ENCODE measurements at places on chromosomes 4 and X. TPM values are rescaled to one million over a fixed set of nuclear protein-coding genes. Genes with fewer than 3 reads are reported as not detected.
A peak's percentile ranks its signal among the peaks of the same experiment; 100 is the strongest.

- no peak for DNase-seq
- H3K4me1 ChIP-seq, result no peaks in the 10 kb centered on the region
- no peak overlapping the region for H3K27ac ChIP-seq
- H3K27me3 ChIP-seq, result no peaks in the 10 kb centered on the region
- no peak overlapping the region for H3K4me3 ChIP-seq
These were observed 32.9 kb downstream of the HERC6 start for GRCh38 chr4:88411491-88412096.

- no peak for DNase-seq
- H3K36me3 ChIP-seq, result no peaks in the 10 kb centered on the region
- H3K27ac ChIP-seq, result no peak overlapping the region
- H3K27me3 ChIP-seq, result no peaks in the 10 kb centered on the region
These were observed 164.1 kb downstream of the DEFB131A start for GRCh38 chr4:9608300-9608699.

DNA sequence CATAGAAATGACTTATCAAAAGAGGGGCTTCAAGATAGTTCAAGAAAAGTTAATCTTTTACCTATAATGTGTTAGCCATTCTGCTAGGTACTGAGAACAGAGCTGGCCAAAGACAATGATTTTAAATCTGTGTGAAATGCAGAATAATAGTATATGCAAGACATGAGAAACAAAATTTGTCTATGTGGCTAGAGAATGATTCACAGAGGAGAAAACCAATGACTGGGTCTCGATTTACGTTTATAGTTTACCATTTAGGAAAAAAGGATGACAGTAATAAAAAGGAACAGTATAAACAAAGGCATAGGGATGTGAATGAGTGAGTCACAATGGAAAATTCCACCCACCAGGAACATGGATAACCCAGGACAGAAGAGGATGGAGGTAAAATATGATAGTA lies 31.9 kb downstream of the NPFFR2 start:
- H3K4me1 ChIP-seq, result no peaks in the 10 kb centered on the region
- no peak overlapping the region for H3K27ac ChIP-seq
- H3K27me3 ChIP-seq, result no peaks in the 10 kb centered on the region
- H3K4me3 ChIP-seq, result no peak overlapping the region
- no peaks in the 10 kb centered on the region for H3K36me3 ChIP-seq
- no peak for DNase-seq

Gene APLN
- 0.33 TPM for total RNA-seq

Gene ZNF157
- total RNA-seq, result 1.1 TPM

DNA sequence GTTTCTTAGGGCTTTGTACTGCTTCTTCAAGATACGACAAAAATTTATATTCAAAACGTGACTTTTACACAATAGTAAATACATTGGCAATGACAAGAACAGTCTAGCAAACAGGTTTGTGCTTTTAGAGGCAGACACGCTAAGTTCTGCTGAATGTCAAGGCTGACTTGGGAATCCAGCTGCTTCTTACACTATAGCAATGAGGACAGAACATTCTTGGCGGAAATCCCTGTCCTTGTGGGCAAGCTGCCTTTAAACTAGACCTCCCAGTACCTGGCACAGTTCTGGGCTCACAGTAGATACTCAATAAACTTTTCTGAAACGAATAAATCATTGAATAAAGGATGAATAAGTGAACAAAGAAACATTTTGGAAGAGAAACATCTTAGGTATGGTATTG lies 148.2 kb downstream of the RASL11B start:
- DNase-seq, result no peak
- no peaks in the 10 kb centered on the region for H3K36me3 ChIP-seq
- H3K27ac ChIP-seq, result peak overlapping the region; percentile 89
- no peaks in the 10 kb centered on the region for H3K27me3 ChIP-seq
- peaks cover 74% of the 10 kb centered on the region for H3K4me1 ChIP-seq

Gene HSD17B13
- 0.16 TPM for total RNA-seq

GRCh38 chrX:39017077-39017476 lies 215.8 kb downstream of the MID1IP1 start:
- DNase-seq, result no peak
- H3K4me1 ChIP-seq, result peaks cover 24% of the 10 kb centered on the region
- no peak overlapping the region for H3K4me3 ChIP-seq

Gene TECRL
- 0.94 TPM for total RNA-seq

GRCh38 chr4:91113130-91113706 lies 986.0 kb downstream of the CCSER1 start:
- DNase-seq, result no peak
- peaks cover 2% of the 10 kb centered on the region for H3K4me1 ChIP-seq
- no peak overlapping the region for H3K27ac ChIP-seq
- H3K36me3 ChIP-seq, result no peaks in the 10 kb centered on the region
- H3K4me3 ChIP-seq, result no peak overlapping the region

Gene DUX4
- not detected for total RNA-seq

DNA sequence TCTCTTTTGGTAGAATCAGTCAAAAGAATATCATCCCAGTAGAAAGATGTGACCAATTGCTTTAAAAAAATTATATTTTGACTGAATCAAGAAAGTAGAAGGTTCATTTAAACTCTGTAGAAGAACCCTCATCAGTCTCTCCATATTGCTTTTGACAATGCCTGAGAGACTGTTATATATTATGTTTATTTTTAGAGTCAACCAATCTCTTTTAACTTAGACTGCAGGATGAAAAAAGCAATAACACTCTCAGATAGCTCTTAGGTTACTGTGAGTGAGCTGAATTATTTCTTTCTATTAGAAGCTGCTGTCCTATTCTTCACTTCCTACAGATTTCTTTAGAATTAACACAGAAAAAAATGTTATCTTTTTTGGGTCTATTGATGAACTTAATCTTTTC lies 38.1 kb downstream of the GALNTL6 start:
- no peaks in the 10 kb centered on the region for H3K36me3 ChIP-seq
- no peaks in the 10 kb centered on the region for H3K4me1 ChIP-seq
- no peaks in the 10 kb centered on the region for H3K27me3 ChIP-seq
- no peak overlapping the region for H3K27ac ChIP-seq
- DNase-seq, result no peak
- H3K4me3 ChIP-seq, result no peak overlapping the region

- H3K27ac ChIP-seq, result no peak overlapping the region
- H3K36me3 ChIP-seq, result no peaks in the 10 kb centered on the region
- no peaks in the 10 kb centered on the region for H3K4me1 ChIP-seq
- no peaks in the 10 kb centered on the region for H3K27me3 ChIP-seq
- DNase-seq, result no peak
These were observed 228.4 kb upstream of the VCX start for GRCh38 chrX:7614616-7615015.

Gene CSAG3
- total RNA-seq, result not detected

Gene GPR101
- total RNA-seq, result not detected

Gene TMEM156
- total RNA-seq, result not detected

- H3K4me1 ChIP-seq, result no peaks in the 10 kb centered on the region
- H3K36me3 ChIP-seq, result no peaks in the 10 kb centered on the region
- no peak overlapping the region for H3K4me3 ChIP-seq
- DNase-seq, result no peak
These were observed 324.7 kb downstream of the LDB2 start for GRCh38 chr4:16573739-16574138.

DNA sequence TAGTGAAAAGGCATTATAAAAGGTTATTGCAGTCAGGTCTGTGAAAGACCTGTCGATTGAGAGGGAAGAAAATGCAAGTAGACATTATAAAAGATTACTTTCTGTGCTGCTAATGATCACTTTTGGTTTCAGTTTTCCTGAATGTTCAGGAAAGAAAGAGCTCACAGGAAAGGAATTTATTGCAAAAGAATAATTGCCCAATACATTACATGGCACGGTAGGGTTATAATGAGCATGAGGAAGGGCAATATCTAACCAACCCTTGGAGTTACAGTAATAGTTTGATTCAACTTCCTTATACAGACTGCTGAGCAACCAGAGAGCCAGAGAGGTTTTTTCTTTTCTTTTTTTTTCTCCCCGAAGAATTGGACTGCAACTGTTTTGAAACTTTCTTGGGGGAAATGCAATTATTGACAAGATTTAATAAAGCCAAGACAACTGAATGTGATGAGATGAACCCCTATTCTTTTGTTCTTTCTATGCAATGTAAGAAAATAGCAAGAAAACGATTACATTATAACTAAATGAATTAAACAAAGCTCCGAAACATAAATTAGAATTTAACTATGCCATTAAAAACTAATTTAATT lies 247.0 kb downstream of the C4orf33 start:
- H3K27ac ChIP-seq, result no peak overlapping the region
- DNase-seq, result no peak
- peaks cover 38% of the 10 kb centered on the region for H3K4me1 ChIP-seq

Gene FAM47A
- not detected for total RNA-seq

DNA sequence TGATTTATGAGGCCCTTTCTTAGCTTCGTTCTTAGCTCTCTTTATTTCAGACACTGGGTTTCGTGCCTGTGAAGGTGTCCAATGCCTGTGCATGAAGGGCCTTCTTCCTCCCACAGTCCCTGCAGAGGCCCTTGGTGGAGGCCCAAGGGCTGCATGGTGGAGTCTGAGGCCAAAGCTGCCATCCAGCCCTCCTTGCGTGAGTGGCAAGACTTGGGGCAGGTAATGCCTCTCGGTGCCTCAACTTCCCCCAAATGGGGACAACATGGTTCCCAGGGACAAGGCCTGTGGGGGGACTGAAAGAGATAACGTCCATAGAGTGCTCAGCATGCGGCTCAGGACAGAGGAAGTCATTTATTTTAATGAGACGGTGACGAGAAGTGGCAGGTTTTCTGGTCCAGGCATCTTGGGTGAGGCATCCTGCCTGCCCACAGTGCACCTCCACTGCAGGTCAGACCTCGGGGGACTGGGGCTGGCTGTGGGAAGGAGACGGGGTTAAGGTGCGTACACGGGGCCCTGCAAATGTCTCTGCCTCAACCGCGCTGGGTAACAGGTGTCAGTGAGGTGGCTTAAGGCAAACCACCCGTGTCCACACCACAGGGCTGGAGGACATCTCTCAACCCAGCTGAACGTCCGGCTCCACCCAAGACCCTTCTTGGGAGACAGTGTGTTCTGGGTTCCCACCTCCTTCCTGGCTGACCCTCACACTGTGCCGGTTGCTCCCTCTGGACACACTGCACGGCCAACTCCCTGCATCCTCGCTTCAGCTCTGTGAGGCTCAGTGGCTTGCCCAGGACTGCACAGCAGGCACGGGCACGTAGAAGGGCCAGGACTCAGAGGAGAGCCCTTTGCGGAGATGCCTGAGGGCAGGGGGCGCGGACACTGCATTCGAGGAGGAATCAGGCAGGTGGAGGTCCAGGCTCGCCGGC lies 50.5 kb downstream of the PSAPL1 start:
- no peak overlapping the region for H3K4me3 ChIP-seq
- no peaks in the 10 kb centered on the region for H3K36me3 ChIP-seq
- peaks cover 2% of the 10 kb centered on the region for H3K27me3 ChIP-seq
- no peak for DNase-seq

GRCh38 chrX:13854003-13854402 lies 37.1 kb upstream of the GPM6B start:
- peaks cover 5% of the 10 kb centered on the region for H3K4me1 ChIP-seq
- H3K36me3 ChIP-seq, result peaks cover 2% of the 10 kb centered on the region
- no peaks in the 10 kb centered on the region for H3K27me3 ChIP-seq
- H3K4me3 ChIP-seq, result no peak overlapping the region
- no peak for DNase-seq

Measured in mesothelial cell of epicardium (in vitro differentiated cells).